ENCODE measurements at places on chromosomes 1 and 21.

- DNase-seq: no peak
- no peak overlapping the region for H3K4me3 ChIP-seq
- H3K27ac ChIP-seq: no peak overlapping the region
- H3K27me3 ChIP-seq: no peaks in the 10 kb centered on the region
Observed at GRCh38 chr1:208747979-208748378, 503.8 kb upstream of the PLXNA2 start.

GRCh38 chr1:211013346-211014240 lies 120.4 kb downstream of the KCNH1 start:
- no peak overlapping the region for H3K4me3 ChIP-seq
- no peak overlapping the region for H3K27ac ChIP-seq
- H3K27me3 ChIP-seq: no peaks in the 10 kb centered on the region
- no peak for DNase-seq
- no peaks in the 10 kb centered on the region for H3K4me1 ChIP-seq

- no peaks in the 10 kb centered on the region for H3K36me3 ChIP-seq
- H3K27me3 ChIP-seq: no peaks in the 10 kb centered on the region
- H3K27ac ChIP-seq: no peak overlapping the region
- H3K4me3 ChIP-seq: no peak overlapping the region
- DNase-seq: no peak
Observed at GRCh38 chr1:116984406-116985160, 17.0 kb upstream of the CD101 start.

DNA sequence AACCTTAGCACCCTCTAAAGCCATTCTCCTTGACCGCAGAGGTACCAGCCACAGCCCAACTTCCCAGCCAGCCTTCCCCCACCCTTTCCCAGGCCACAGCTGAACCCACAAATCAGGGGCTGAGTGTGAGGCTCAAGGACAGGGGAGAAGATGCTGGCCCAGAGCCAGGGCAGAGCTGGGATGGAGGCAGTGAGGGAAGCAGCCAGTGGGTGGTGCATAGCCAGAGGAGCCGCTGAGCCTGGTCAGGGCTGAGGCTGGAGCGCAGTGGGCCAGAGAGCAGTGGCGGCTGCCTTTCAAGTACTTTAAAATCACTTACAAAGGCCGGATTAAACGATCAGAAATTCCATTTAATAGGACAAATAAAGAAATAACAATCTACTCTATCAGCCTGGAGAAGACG lies 36.3 kb downstream of the DMAP1 start:
- no peaks in the 10 kb centered on the region for H3K36me3 ChIP-seq
- no peak overlapping the region for H3K27ac ChIP-seq
- no peak for DNase-seq
- H3K27me3 ChIP-seq: no peaks in the 10 kb centered on the region
- no peak overlapping the region for H3K4me3 ChIP-seq

DNA sequence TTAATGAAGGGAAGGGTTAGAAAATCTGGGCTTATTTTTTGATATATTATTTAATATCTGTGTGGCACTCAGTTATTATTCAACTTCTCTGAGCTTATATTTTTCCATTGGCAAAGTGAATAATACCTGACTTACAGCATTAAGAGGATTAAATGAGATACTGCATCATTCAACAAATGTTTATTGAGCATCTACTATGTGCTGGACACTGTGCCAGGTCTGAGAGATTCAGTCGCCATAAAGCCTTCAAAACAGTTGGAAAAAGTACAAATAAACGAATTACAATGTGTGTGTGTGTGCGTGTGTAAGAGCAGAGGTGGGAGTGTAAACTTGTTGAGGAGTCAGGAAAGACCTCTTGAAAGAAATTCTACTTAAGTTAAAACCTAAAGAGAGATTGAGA lies 87.9 kb upstream of the CD53 start:
- no peaks in the 10 kb centered on the region for H3K36me3 ChIP-seq
- H3K27ac ChIP-seq: no peak overlapping the region
- no peaks in the 10 kb centered on the region for H3K27me3 ChIP-seq
- H3K4me3 ChIP-seq: no peak overlapping the region
- H3K4me1 ChIP-seq: no peaks in the 10 kb centered on the region
